T follicular helper cell (primary cell): ENCODE measurements at places on chromosomes 4 and X.
A peak's percentile ranks its signal among the peaks of the same experiment; 100 is the strongest.

- DNase-seq, result no peak
These were observed 206.9 kb downstream of the SPCS3 start for GRCh38 chr4:176526704-176527103.

DNA sequence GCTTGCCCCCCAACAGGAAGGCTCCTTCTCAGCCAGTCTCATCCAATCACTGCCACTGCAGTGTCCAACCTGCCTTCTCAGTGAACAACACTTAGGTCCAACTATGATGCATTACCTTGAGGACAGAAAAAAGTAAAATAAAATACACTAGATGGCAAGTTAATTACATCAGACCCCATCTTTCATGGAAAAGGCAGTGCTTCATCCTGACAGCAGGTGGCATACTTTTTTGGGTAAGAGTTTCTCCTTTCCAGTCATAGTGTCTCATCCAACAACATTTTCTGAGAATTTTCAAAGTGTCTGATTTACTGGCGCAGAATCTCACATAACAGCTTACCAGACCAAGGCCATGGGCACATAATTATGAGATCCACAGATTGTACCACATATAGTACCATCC lies 1742.8 kb downstream of the PCDH7 start:
- no peak for DNase-seq

GRCh38 chr4:169620880-169621248 lies 486 bp downstream of the CLCN3 start:
- DNase-seq, result no peak

GRCh38 chrX:79107891-79108718 lies 36.4 kb upstream of the GPR174 start:
- DNase-seq, result no peak

DNA sequence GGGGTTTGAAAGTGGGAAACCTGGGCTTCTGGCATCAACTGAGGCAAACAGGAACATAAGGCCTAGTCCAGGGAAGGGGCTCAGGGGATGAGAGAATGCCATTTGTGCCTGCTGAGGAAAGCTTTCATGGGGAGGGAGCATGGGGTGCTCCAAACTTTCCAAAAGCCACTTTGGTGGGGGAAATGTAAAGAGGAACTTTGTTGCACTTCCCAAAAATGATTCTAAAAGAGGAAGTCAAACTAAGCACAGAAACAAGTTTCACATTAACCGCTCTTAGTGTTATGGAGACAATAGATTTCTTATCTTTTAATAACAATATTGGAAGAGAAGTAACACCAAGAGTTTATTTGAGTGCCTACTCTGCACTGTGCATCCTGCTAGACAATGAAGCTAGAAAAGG lies 32.3 kb downstream of the GAB3 start:
- no peak for DNase-seq

GRCh38 chr4:118277243-118277642 lies 75.6 kb downstream of the PRSS12 start:
- no peak for DNase-seq

GRCh38 chrX:15194146-15194545 lies 75.7 kb downstream of the ASB9 start:
- DNase-seq, result no peak

DNA sequence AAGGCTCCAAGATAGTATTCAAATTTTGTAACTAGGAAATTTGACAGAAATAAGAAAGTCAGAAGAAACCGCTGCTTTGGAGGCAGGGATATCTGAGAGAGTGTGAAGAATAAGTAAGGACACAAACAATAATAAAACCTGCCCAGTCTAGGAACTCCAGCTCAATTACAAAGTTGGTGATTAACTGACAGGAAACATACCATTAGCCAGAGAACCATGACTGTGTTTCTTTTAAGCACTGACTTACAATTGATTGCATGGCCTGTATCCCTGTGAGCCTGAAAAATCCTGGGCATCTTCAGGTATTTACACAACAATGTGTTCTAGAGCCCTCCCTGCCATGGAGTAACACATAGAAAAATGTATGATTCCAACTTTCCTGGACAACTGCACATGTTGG lies 127.4 kb downstream of the GRIA3 start:
- no peak for DNase-seq

DNA sequence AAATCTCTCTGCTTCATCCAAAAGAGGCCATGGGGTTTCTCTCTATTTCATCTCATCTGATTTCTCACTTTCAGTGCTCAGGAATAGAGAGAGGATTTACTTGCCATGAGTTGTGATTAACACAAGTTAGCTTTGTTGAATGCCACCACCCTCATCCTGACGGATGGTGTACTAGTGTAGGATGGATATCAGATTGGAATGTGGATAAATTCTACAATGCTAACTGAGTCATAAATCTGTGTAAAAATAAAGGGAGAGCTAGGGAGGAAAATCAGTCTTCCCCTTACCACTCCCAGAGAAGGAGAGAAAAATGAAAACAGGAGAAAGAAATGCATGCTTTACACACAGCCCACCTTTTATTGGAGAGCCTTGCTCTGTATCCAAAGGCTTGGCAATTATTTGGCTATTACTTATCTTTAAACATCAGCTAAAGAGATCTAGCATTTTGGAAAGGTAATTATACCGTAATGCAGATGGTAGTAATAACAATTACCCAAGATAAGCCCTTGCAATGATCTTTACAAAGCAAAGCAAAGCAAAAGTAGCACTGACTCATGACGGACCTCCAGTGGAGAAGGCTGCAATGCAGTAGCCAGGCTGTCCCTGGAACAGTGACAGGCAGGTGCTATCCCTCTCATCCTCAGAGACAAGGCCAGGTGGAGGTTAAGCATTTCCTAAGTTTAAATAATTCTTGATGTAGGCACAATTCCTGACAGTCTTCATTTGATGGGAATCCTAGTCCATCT lies 306.3 kb upstream of the PPARGC1A start:
- no peak for DNase-seq

GRCh38 chr4:85842540-85842939 lies 367.6 kb downstream of the ARHGAP24 start:
- DNase-seq, result no peak

DNA sequence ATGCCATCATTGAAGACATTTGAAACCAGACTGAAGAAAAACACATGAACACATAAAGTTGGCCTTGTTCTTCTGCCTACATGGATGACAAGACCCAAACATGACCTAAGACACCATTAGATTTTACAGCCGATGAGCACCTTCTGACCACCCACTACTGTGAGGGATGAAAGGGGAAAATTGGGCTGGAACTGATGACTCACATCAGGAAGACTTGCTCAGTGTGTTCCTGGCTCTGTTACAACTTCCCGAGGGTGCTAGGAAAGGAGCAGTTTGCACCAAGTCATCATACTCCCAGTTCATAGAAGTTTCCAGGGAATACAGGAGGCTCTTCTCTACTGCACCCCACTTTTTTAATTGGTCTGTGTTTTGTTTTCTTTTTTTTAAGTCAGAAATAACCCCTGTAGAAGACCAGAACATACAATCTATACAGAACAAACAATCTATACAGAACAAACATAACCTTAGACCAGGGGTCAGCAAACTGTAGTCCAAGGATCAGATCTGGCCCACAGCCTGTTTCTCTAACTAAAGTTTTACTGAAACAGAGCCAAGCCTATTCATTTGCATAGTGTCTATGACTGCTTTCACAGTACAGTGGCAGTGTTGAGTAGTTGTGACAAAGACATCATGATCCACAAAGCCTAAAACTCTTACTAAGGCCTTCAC lies 25.3 kb downstream of the BTC start:
- no peak for DNase-seq

DNA sequence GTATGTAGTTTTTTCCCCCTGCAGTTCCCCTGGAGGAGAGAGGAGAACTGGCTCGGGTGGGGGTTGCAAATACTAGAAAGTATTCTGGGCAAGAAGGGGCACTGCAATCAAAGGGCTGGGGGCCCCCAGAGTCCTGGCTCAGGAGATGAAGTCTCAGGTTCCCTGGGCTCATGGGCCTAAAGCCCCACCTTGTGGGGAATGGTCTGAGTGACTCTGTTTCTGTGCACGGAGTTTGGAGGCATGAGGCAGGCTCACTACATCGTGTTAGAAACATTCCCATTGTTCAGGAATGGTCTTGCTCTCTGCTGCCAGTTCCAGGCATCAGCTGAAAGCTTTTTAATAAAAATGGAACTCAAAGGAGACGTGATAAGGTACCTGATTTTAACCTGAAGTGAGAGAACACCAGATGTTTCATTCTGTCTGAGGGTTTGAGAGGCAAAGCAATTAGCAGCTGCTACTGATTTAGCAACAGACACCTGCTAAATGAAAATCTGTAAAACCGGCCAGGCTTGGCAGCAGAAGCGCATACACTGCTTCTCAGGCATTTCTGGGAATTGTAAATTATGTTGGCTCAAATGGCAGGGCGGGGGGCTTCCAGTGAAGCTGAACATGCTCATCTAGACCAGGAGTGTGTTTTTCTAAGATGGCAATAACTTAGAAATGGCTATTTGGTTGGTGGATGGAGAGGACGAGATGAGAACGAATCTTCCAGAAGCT lies 122.7 kb downstream of the TMEM164 start:
- DNase-seq, result no peak

DNA sequence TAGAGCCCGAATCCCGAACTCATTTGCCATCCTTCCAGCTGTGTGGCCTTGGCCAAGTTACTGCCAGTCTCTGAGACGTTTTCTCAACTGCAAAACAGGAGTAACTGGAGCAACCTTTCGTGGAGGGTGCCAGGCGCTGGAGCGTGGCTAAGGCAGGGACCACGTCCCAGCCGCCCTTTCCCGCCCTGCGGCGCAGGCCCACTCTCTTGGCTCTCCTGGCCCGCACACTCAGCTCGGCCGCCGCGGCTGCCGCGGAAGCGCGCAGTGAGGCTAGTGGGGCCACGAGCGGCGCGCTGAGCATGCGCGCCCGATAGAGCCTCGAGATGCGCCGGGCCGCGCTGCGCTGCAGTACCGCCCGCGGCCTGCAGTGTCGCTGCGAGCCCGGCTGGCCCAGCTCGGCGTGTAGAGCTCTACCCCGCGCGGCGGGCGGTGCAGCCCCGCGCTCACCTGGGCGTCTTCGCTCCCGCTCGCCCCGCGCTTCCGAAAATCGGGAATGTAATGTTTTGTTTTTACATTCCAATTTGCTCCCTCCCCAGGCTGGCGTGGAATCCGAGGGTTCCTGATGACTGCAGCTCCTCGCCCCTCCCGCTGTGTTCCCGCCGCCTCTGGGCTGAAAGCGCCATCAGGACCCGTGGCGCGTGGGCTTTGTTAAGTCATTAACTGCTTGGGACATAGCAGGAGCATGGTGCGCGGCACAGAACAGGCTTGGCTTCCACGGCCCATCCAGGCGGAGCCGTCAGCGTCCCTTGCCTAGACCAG lies 4.0 kb upstream of the ZNF518B start:
- peak; percentile 58 for DNase-seq

- DNase-seq, result no peak
These were observed 24.2 kb upstream of the FAM9C start for GRCh38 chrX:13068651-13069050.

DNA sequence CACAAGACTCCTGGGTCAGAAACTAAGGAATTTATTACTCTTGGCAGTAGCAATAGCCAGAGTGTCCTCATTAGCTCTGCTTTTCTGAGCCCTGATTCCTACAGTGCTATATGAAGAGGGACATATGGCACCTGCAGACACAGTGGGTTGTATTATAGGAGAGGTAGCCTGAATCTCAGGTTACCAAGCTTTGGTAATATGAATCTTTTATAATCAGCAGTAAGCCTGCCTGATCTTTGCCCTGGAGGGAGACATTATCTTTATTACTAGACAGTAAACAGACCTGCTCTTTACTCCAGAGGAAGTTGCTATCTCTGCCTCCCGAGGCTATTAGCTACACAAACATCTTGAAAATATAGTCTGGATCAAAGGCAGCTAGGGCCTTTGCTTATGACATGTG lies 62.5 kb upstream of the HOPX start:
- DNase-seq, result no peak

- no peak for DNase-seq
These were observed 83.4 kb upstream of the INPP4B start for GRCh38 chr4:142929526-142929925.

DNA sequence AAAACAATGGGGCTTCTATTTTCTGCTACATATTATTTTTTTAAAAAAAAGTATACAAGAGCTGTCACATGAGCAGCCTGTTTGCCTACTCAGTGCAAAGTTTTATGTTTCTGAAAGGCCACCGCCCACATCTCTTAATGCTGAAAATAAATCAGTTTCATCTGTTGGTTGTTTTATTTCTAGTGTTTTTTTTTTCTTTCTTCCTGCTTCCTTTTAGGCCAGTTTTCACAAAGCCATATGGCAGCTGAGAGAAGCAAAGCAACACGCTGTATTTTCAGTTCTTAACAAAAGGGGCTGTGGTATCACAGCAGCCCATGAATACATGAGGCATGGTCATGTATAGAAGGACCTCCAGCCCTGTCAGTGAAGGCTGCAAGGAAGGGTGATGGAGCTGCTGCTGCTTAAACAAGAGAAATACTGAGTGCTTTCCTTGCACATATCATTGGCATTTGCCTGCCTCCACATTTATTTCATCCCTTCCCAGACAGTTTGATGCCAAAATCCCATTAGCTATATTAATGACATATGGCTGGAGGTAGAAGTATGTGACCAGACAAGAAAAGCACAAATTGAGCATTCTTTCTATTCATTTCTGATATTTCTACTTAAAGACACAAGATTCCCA lies 172.5 kb downstream of the PCDH18 start:
- no peak for DNase-seq
